ENCODE measurements at places on chromosomes 3 and 15.
A peak's percentile ranks its signal among the peaks of the same experiment; 100 is the strongest.

- no peak for DNase-seq
Observed at GRCh38 chr3:2850701-2851100, 259.5 kb downstream of the IL5RA start.

DNA sequence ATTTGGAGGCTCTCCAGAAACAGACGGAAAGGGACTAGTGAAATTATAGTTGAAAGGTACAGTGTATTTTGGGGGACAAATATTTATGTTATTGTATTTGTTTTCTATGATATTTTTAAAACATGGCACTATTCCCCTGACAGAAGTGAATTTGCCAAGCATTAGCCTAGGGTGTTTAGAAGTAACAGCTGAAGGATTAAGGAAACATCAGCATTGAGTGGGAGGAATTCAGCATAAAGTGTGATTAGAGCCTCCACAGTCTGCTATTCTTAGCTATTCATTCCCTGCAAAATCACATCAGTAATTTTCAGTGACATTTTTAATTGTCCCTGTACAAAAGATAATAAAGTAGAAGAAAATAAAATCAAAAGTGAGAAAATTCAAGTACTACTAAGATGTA lies 231.4 kb downstream of the ROBO2 start:
- no peak for DNase-seq

- DNase-seq = no peak
Observed at GRCh38 chr3:26713091-26713490, 90.5 kb downstream of the LRRC3B start.

GRCh38 chr15:49037546-49037940 lies 8.7 kb downstream of the SECISBP2L start:
- DNase-seq = no peak

DNA sequence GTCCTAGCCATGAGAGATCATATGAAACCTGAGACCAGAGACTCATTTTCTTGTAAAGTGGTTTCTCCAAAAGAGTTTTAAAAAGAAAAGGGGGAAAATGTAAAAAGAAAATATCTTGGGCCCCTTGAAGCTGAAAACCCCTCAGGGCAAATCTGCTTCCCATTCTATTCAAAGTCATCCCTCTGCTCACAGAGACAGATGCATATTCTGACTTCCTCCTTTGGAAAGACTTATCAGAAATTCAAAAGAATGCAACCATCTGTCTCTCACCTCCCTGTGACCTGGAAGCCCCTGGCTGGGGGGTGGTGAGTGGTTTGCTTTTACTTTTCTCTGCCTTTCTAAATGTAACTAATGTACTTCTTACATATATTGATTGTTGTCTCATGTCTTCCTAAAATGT lies 1154.8 kb downstream of the NSUN3 start:
- DNase-seq = no peak

DNA sequence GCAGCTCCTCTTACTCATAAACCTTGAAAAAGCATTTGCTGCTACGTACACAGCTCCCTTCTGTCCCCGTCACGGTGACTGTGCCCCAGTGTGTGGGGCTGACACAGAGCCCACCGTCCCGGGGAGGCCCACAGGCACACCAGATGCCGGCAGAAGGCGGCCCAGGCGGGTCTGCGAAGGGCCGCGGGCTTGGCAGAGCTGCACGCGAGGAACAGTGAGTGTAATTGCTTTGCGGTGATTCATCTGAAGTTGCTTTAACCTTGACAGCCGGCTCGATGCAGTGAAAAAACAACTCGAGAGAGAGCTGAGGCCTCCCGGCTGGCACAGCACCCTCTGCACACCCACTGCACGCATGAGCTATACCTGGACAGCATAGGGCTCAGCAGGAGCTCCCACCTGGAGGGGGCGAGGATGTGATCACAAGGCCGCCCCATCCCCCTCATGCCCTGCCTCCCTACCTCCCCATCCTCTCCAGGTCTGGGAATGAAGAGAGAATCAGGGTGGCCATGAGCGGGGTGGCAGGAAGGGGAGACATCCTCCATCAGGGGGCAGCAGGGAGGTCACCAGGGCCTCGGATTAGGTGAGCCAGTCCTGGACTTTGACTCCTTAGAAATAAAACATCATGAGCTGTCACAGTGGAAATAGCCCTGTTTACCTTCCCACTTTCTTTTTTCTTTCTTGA lies 172.7 kb downstream of the MEGF11 start:
- no peak for DNase-seq

DNA sequence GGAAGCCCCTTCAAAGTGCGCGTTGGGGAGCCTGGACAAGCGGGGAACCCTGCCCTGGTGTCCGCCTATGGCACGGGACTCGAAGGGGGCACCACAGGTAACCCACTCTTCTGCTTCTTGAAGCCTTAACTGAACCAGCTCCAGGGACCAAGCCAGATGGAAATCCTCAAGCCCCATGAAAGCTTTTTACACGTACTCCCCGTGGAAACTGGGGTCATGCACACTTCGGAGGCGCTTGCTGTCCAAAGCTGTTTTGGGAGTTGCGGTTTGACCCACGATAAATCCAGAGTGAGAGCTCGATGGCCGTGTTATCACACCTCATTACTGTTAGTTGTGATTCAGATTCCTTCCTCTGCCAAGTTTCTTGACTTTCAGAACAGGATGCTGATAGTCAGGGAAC lies 47.5 kb downstream of the DNASE1L3 start:
- DNase-seq = no peak

- no peak for DNase-seq
Observed at GRCh38 chr3:74590620-74591262, 23.7 kb downstream of the CNTN3 start.

GRCh38 chr15:70234256-70234905 lies 136.7 kb upstream of the TLE3 start:
- DNase-seq = no peak

GRCh38 chr15:69576948-69577351 lies 124.3 kb downstream of the RPLP1 start:
- no peak for DNase-seq

DNA sequence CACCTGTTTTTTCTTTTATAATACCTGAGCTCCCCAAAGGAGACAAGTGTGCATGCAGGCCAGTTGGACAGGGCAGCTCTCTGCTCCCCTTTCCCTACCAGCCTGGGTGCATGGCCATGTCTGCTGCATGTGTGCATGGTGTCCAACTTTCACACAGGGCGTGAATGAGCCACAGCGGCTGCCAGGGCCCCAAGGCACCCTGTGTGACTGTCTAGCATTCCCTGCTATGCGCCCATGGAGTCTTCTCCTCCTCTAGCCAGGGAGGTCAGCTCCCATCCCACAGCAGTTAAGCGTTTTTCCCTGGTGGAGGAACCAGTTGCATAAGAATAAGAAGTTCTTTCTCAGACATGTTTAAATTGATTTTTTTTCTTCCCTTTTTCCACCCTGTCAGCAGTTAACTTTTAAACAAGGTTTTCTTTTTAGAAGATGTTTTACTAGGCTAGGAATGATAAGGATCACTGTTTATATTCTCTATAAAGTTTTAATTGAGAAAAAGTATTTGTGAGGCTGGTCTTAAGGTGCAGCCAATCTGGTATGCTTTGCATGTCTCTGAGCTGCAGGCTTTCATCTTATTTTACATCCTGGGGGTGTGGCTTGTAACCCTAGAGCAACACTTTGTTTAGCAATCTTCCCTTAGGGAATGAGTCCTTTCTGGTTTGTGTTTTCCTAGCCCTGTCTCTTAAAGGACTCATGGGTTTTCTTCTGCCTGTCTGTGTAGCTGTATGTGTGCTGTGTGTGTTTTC lies 20.5 kb upstream of the OR5H1 start:
- DNase-seq = peak; percentile 41

GRCh38 chr3:73409138-73409763 lies 215.5 kb downstream of the PDZRN3 start:
- no peak for DNase-seq

GRCh38 chr3:187777331-187777941 lies 32.2 kb upstream of the BCL6 start:
- no peak for DNase-seq

GRCh38 chr3:38207254-38208003 lies 42.1 kb downstream of the OXSR1 start:
- no peak for DNase-seq

DNA sequence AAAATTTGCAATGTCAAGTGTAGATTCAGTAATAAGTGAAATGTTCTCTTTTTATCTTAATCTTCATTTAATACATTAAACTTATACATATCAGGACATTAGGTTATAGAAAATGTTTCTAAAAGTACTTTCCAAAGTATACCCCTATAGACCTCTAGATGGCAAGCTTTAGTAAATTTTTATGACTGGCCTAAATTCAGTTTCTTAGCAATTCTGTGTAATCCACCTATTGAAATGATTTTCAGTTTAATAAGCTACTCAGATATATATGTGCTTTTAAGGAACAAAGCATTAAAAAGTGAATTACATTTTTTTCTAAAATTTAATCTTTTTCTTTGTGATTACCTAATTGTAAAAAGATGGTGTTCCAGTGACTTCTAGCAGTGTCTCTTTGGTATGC lies 342.2 kb downstream of the GBE1 start:
- DNase-seq = peak; percentile 9

DNA sequence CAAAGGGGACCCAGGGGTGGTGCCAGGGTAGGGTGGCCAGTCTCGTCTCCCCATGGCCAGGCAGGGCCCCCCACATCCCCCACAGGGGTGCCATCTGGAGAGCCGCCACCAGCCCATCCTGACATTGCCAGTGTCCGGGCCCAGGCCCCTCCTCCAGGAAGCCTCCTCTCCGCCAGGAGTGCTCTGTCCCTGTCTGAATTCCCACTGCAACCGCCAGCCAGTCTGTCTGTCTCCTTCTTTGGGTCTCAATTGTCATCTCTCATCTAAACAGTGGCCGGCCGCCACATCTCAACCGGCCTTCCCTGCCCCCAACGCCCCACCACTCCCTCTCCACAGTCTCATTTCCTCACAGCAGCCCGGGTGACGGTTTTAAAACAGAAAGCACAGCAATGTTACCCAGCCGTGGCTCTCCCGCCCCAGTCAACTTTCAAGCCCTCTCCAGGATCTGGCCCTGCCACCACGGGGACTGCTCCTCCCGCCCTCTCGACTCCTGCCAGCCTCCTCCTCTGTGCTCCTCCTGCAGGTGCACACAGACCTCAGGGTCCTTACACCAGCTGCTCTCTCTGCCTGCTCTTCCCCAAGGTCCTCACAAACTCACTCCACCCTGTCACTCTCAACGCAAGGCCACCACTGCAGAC lies 57.0 kb downstream of the IQSEC1 start:
- no peak for DNase-seq

DNA sequence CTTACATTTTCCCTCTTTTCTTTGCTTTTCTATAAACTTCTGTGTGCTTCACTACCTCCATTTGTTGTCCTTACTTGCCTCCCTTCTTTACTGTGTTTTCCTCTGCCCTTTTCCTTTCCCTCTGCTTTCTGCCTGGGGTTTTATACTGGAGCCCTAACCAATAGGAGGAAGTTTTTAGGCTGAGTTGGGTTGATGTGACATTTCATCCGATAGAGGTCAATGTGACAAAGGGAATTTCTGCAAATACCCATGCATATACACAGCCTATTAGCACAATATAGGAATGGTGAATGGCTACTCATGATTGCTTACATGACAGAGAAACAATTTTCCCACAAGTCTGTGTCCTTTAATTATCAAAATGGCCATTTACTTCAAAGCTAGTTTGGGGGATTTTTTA lies 153.0 kb upstream of the ARPP21 start:
- DNase-seq = no peak

GRCh38 chr3:165395188-165395587 lies 199.0 kb upstream of the SLITRK3 start:
- DNase-seq = no peak

GRCh38 chr3:190336516-190337189 lies 14.4 kb upstream of the CLDN1 start:
- no peak for DNase-seq

- no peak for DNase-seq
Observed at GRCh38 chr15:74044267-74045110, 37.9 kb downstream of the GOLGA6A start.

DNA sequence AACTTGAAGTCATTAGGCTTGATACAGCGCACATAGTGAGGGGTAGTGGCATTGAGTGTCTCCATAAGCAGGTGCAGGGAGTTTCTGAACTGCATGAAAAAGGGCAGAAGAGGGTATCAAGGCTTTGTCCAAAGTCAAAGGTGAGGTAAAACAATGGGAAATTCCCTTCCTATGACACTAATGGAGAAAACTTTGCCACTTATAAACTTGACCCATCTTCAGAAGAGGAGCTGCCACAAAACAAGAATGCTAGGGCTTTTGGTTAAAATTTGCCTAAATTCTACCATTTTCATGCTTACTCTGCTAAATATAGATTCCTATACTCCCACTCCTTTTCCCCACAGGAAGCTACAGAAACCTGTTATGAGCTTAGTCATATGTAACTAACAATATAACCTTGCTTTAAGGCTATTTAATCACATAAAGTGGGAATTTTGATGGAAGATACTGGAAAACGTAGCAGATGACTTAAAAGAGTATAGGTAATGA lies 87.5 kb upstream of the MYO5C start:
- DNase-seq = no peak

- no peak for DNase-seq
Observed at GRCh38 chr3:94314218-94314883, 251.5 kb downstream of the NSUN3 start.

- DNase-seq = no peak
Observed at GRCh38 chr3:106534206-106534605, 665.4 kb upstream of the CBLB start.

- no peak for DNase-seq
Observed at GRCh38 chr15:96242761-96243160, 87.7 kb upstream of the NR2F2 start.

DNA sequence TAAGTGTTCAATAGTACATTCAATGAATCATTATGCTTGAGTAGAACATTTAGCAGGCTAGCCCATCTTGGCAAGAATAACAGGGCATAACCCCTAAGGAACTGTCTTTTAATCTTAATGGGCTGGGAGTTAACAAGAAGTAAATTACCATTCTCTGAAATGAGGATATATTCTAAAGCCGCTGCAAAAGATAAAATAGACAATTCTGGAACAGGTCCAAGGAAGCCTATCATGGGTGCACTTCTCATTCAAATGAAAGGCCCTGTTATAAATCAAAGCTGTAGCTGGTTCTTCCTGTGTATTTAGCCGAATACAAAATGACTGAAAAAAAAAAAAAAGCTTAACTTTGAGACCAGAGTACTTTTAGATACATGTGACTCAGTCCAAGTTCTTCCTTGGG lies 15.6 kb downstream of the MTHFS start:
- DNase-seq = no peak

DNA sequence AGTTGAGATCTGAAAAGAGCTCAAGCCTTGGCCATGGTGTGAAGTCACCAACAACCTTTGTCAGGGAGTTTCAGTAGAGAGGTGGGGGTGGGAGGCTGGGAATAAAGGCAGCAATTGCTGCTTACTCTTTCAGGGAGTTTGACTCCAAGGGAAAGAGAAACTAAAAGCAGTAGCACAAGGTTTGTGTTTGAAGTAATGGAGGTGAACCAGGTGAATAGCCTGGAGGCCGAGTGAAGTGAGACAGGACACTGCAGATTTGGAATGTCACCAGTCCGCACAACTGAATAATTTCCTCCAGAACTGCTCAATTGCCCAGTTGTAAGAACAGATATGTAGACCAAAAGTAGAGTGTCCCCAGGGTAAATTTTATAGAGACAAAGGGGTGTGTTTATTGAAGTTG lies 44.1 kb downstream of the CD86 start:
- no peak for DNase-seq

- DNase-seq = no peak
Observed at GRCh38 chr3:105387122-105387751, 20.5 kb downstream of the ALCAM start.

GRCh38 chr3:133460809-133461208 lies 61.0 kb downstream of the BFSP2 start:
- DNase-seq = no peak

- DNase-seq = no peak
Observed at GRCh38 chr3:184291738-184292445, 7.1 kb upstream of the PSMD2 start.

Measured in HEK293T (cell line).